ENCODE measurements at places on chromosomes 16 and 17.

GRCh38 chr17:40453881-40454612, 10.8 kb downstream of the IGFBP4 start:
- DNase-seq, result no peak

DNA sequence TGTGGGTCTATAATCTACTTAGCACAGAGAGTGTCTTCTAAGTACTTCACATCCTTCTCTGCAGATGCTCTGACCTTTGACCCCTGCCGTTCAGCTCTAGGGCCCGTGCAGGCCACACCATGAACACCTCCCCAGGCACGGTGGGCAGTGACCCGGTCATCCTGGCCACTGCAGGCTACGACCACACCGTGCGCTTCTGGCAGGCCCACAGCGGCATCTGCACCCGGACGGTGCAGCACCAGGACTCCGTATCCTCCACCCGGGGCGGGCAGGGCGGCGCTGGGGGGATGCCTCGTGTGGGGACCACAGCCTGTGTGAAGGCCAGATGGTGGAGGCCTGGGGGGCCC, 686 bp downstream of the MLST8 start:
- DNase-seq, result no peak

GRCh38 chr17:57745242-57745641, at the start of gene CCDC182:
Gene CCDC182 (minus strand): TSS chr17:57745299. CDS start chr17:57745272, 27 bp downstream.
- DNase-seq, result no peak

DNA sequence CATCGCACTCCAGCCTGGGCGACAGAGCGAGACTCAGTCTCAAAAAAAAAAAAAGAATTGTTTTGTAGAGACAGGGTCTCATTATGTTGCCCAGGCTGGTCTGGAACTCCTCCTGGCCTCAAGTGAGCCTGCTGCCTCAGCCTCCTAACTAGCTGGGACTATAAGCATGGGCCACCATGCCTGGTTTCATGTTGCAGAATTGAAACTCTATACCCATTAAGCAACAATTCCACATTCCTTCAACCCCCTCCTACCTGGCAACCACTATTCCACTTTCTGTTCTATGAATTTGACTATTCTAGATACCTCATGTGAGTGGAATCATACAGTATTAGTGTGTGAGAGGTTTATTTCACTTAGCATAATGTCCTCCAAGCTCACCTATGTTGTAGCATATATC, 24.5 kb downstream of the RNF135 start:
- no peak for DNase-seq
